NCI-H146 (cell line): ENCODE measurements at places on chromosomes 3 and 15.
A peak's percentile ranks its signal among the peaks of the same experiment; 100 is the strongest.

- DNase-seq = no peak
These were observed 82.3 kb upstream of the NPHP3 start for GRCh38 chr3:132804498-132804897.

- DNase-seq = no peak
These were observed 129.4 kb upstream of the SNTN start for GRCh38 chr3:63523100-63523499.

GRCh38 chr3:112967828-112968227 lies 7.1 kb downstream of the CD200R1 start:
- DNase-seq = no peak

- no peak for DNase-seq
These were observed 55.2 kb downstream of the TMOD3 start for GRCh38 chr15:51884517-51885236.

DNA sequence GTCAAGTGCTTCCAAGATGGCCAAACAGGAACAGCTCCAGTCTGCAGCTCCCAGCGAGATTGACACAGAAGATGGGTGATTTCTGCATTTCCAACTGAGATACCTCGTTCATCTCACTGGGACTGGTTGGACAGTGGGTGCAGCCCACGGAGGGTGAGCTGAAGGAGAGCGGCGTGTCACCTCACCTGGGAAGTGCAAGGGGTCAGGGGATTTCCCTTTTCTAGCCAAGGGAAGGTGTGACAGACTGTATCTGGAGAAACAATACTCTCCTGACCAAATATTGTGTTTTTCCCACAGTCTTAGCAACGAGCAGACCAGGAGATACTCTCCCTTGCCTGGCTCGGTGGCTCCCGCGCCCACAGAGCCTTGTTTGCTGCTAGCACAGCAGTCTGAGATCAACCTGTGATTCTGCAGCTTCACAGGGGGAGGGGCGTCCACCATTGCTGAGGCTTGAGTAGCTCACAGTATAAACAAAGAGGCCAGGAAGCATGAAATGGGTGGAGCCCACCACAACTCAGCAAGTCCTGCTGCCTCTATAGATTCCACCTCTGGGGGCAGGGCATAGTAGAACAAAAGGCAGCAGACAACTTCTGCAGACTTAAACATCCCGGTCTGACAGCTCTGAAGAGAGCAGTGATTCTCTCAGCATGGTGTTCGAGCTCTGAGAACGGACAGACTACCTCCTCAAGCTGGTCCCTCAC lies 293.5 kb upstream of the SUCLG2 start:
- DNase-seq = peak; percentile 88

DNA sequence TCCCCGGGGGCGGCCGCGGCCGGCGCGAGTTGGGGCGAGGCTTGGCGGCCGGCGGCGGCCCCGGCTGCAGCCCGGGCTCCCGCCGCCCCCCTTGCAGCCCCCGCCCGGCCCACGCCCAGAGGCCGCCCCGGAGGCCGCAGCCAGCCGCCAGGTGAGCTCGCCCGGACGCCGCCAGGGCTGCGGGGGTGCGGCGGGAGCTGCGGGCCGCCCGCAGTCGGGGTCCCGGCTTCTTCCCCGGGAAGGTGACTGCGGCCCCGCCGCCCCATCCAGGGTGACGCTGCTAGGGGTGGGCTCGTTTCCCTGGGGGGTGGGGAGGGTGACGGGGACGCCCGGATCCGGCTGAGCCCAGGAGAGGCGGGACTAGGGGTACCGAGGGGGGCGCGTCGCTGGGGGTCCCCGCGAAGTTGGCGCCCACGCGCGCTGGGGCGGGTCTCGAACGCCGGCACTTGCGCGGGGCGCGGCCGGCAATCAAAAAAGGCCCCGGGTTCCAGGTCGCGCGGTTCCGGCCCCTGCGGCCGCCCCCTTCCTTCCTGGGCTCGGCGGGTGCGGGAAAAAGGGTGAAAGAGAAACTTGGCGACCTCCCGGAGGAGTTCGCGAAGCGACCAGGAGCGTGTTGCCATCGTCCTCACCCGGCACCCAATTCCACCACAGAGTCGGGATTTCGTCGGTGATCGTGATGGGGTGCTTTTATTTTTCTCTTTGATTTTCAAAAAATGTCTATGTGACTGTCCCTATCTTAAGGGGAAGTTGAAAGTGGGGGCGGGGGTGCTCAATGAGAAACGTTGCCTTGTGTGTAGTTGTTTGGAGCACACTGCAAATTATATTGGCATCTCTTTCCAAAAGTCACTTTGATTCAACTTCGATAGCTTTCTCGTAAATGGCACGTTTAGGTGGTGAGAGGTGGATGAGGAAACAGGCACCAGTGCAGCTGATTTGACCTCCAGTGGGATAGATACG lies 619 bp downstream of the ATXN7 start:
- DNase-seq = peak; percentile 45
